Stimulated activated CD4-positive, alpha-beta T cell treated with anti-CD3 and anti-CD28 coated beads, Interleukin-12 subunit alpha, Interleukin-12 subunit beta, amount 100 ng/mL, for 24 hours (primary cell): ENCODE measurements at places on chromosomes 4 and X.

DNA sequence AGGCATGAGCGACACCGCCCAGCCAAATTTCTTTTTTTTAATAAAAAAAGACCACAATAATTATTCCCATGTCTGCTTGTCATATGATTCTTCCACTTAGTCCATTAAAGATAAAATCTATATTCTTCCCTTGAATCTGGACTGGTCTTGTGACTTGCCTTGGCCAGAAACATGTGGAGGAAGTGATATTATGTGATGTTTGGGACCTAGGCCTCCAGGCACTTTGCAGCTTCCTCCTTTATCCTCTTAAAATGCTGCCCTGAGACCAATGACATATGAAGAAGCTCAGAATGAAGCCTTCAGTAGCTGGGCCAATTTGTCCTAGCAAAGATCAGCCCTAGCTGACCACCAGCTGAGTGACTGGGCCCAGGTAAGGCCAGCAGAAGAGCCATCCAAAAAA is 250.0 kb downstream of the INPP4B start:
- DNase-seq: no peak

GRCh38 chrX:143121477-143121876 is 95.7 kb downstream of the SPANXN4 start:
- no peak for DNase-seq

GRCh38 chrX:96314985-96315384 is 369.7 kb upstream of the DIAPH2 start:
- DNase-seq: no peak

DNA sequence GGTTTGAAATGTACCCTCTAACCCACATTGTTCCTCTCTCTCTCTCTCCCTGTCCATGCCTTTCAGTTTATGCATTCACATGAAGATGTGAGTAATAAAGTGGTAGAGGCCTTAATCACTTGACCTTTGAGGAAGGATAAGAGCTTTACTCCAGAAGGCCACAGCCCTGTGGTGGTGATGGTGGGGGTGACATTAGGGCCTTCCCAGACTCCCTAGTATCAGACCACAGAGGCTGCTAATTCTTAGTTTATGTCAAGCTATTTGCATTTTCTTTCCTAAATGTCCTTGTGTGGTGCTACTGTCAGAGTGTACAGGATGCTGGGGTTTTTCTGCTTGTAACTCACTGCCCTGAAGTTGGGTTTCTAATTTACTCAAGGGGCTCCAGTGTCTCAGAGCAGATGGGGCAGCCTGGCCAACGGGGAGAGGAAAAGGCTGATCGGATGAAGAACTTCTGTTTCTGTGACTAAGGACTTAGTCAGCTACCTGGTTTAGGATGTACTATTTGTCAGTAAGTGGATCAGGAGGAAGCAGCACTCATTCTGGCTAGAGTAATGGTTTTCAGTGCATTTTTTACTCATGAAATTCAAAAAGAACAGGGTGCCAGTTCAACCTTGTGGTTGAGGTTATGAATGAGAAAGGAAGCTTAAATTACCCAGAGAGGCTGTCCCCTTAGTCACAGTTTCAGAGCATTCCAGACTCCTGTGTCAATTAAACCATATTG is 509.6 kb upstream of the DIPK2B start:
- DNase-seq: peak; percentile 24

DNA sequence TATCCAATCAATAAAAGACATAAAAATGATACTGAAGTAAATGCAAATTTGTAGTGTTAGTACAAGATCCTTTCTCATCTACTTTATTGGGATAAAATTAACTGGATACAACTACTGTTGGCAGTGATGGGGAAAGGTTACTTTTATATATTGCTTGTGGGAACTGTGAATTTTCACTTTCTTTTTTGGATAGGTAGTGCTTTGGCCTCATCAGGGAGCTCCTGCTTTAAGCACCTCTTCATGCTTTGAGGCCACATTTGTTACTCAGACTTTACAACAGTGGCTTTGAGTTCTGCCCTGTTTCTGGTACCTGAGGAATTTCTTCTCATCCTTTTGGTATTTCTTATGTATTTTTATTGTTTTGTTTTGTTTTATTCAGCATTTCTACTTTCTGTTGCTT is 316.8 kb upstream of the ZCCHC13 start:
- no peak for DNase-seq

DNA sequence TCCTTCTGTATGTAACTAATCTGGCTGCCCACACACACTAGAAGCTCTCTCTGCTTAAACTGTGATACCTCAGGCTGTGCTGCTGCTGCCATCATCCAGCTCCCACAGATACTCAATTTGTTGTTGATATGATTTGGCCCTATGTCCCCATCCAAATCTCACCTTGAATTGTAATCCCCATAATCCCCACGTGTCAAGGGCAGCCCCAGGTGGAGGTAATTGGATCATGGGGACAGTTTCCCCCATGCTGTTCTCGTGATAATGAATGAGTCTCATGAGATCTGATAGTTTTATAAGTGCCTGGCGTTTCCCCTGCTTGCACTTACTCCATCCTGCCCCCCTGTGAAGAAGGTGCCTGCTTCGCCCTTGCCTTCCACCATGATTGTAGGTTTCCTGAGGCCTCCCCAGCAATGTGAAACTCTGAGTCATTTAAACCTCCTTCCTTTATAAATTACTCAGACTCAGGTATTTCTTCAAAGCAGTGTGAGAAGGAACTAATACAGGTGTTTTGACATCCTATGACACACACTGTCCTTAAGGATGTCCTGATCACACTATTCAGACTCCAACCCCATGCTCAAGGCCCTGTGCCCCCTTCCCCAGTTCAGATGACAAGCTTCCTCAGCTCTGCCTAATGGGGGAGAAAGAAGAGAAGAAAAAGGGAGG is 2.9 kb upstream of the ATOH1 start:
- no peak for DNase-seq

DNA sequence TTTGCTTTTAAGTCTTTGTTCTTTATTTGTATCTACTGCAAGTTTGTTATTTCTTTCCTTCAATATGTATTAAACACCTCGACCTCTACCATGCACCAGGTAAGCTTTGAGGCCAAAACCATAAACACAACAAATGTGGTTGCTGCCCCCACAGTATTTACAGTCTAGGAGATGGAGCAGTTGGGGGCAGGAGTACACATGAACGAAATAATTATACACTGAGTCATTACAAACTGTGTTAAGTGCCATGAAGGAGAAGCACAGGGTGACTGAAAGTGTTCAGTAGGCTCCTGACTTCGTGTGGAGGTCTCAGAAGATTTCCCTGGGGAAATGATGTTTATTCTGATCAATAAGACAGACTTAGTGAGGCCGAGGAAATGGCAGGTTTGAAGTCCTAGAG is 30.3 kb downstream of the SLC25A43 start:
- DNase-seq: no peak

GRCh38 chr4:152892974-152893373 is 43.1 kb upstream of the FHDC1 start:
- no peak for DNase-seq

GRCh38 chrX:117752745-117753144 is 363.9 kb downstream of the KLHL13 start:
- no peak for DNase-seq

GRCh38 chr4:75668596-75668995 is 4.6 kb downstream of the G3BP2 start:
- no peak for DNase-seq

DNA sequence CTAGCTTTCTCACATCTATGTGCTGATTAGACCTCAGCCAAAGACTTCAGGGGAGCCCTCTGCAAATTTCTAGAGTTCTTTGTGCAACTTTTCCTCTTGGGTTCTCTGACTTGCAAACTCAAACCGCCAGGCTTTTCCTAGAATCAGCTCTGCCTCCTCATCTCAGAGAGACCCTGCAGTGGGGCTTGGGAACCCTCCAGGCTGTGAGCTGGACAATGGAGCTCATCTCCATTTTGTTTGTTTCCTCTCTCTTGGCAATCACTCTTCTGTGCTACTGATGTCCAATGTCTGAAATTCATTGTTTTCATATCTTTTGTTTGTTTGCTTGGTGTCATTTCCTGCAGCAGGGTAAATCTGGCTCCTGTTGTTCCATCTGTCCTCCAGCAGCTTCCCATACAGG is 33.0 kb downstream of the GYPB start:
- DNase-seq: no peak

- DNase-seq: no peak
These were observed 163.1 kb downstream of the ATG4A start for GRCh38 chrX:108254636-108255035.

GRCh38 chr4:48196758-48197504 is 62.9 kb upstream of the TXK start:
- DNase-seq: no peak

DNA sequence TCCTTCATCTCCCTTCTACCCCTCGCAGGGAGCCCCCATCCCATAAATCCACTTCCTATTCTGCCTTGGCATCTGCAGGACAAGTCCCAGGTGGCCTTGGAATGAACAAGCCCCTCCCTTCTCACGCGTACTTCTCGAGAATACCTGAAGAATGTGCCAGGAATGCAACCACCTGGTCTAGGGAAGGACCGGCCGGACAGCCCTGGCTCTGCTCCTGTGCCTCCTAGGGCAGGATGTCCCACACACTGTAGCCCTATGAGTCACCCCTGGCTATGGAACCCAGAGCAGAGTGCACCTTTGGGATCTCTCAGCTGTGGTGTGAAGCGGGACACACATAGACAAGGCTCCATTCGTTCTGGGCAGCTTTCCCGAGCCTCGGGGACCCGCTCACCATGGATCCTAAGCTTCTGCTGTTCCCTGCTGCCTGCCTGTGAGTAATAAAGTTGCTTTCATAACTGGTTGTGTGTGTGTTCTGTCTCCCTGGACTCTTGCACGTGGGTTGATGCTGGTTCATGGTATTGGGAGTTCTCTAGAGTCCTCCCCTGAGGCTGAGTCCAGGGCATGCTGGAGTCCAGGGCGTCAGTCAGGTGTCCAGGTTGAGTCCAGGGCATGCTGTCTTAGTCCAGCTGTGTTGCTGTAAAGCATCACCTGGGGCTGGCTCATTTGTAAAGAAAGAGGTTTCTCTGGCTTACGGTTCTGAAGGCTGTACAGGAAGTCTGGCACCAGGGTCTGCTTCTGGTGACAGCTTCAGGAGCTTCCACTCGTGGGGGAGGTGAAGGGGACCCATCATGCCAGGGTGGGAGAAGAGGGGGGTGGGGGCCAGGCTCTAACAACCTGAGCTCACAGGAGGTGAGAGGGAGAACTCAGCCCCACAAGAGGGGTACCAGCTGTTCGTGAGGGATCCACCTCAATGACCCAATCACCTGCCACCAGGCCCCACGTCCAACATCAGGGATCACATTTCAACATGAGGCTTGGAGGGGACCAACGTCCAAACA is 7.4 kb upstream of the PDE6B start:
- no peak for DNase-seq

- no peak for DNase-seq
These were observed 75.7 kb upstream of the ANK2 start for GRCh38 chr4:112973750-112974251.

GRCh38 chrX:40843643-40844042 is 108.3 kb upstream of the MED14 start:
- no peak for DNase-seq

DNA sequence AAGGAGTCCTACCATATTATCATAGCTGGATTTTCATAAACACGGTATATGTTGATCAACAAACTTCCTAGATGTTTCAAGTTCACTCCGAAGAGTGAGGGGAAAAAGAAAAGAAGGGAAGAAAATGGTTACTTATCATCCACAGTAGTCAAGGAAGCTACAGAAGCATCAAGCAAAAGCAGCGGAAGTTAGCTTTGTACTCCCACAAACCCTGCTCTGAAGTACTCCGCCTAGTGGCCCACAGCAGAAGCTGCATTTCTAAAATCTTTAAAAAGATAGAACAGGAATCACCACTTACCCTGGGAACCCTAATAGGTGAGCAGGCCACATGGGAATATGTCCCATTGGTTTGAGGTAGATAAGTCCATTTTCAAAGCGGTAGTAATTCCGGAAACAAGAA is 28.5 kb upstream of the FRG1 start:
- DNase-seq: no peak

- no peak for DNase-seq
These were observed 310.2 kb downstream of the FAT4 start for GRCh38 chr4:125624951-125625350.

DNA sequence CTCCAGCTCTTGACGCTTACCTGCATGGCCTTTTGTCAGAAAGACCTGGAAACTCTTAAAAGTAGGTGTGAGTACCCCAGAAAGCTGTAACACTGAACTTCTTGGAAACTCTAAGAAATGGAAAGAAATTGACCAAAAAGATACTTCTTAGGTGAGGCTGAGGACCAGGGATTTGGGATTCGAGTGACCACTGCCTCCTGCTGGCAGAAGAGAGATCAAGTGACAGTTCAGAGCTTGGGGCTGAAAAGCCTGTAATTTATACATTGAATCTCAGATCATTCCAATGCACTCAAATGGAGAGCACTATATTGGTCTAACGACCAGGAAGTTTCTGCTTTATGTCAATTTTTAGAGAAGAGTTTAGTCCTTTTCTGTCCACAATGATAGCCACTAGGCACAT is 204.6 kb downstream of the PDGFRA start:
- no peak for DNase-seq

DNA sequence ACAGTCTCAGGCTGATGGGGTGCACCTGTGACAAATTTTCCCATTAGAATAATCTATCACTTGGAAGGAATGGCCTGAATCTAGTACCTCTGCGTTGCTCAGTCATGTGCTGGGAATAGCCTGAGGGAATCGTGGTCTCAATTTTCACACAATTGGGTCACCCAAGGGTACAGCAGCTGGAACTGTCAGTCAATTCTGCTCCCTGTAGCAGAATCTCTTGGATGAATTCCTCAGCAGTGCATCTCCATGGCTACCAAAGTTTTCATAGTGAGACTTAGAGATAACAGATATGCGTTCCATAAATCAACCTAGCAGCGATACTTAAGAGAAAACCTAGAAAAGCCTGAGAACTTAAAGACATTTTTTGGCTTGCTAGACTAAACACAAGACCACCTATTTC is 288.7 kb upstream of the CTSO start:
- no peak for DNase-seq

GRCh38 chr4:1405254-1405635 is 997 bp downstream of the NKX1-1 start:
- no peak for DNase-seq

DNA sequence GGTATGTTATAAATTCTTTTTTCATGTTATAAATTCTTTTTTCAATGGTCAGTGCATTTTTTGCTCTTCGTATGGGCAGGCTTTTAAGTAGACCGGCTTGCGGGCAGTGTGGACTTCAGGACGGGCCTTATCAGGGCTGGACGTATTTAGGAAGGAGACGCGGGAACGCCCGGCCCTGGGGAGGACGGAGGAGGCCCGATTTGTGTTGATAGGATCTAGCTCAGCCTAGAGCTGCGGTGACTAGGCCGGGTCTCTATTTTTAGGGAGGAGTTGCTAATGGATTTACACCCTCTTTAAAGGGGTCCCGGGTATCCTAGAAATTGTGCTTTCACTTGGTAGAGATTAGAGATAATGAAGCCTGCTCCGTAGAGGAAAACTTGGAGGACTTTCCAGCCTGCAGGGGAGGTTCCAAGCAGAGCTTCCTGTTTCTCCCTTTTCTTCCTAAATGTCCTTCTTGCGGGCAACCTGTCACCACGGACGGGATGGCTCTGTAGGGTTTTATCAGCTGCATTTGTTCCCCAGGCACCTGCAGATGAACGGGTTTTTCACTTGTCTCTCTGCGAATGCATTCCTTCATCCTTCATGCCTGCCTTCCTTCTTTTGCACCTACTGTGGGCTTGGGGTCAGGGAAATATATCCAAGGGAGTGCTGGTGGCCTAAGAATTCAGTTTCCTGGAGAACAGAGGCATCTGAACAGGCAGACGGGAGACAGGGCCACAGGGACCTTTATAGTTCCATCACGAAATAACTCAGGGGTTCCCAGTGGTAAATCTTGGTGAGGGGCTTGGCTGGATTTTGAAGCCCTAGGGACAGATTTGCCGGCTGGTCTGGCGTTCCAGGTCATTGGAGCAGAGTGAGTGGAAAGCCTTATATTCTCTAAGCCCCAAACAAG is 1.4 kb downstream of the CD99 start:
- no peak for DNase-seq
